ENCODE measurements at places on chromosomes 11 and 22.
A peak's percentile ranks its signal among the peaks of the same experiment; 100 is the strongest.

- no peaks in the 10 kb centered on the region for H3K36me3 ChIP-seq
- H3K4me1 ChIP-seq, result peaks cover 27% of the 10 kb centered on the region
- no peak overlapping the region for H3K27ac ChIP-seq
- no peak overlapping the region for H3K4me3 ChIP-seq
- no peak for DNase-seq
- H3K27me3 ChIP-seq, result peaks cover 3% of the 10 kb centered on the region
These were observed 14.4 kb upstream of the CDC42EP1 start for GRCh38 chr22:37545703-37546436.

GRCh38 chr11:86463120-86463519 lies 88.4 kb downstream of the CCDC81 start:
- no peak for DNase-seq
- H3K36me3 ChIP-seq, result no peaks in the 10 kb centered on the region
- H3K27me3 ChIP-seq, result no peaks in the 10 kb centered on the region
- no peak overlapping the region for H3K27ac ChIP-seq
- H3K4me3 ChIP-seq, result no peak overlapping the region

DNA sequence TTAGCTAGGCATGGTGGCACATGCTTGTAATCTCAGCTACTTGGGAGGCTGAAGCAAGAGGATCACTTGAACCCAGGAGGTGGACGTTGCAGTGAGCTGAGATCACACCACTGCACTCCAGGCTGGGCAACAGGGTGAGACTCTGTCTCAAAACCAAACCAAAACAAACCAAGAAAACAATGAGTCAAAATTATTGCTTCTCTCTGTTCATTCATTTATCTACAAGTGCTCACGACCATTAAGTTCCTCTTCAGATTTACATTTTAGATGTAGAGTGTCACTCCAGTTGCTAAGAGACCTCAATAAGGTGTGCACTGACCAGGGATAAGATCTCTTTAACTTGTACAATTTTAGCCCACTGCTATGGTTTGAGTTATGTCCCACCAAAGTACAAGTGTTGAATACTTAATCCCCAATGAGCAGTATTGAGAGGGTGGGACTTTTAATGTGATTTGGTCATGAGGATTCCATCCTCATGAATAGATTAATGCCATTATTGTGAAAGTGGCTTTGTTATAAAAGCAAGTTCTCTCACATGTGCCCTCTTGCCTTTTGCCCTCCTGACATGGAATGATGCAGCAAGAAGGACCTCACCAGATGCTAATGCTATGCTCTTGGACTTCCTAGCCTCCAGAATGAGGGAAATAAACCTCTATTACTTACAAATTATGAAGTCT lies 7.8 kb downstream of the HNRNPUL2 start:
- H3K4me3 ChIP-seq, result no peak overlapping the region
- no peaks in the 10 kb centered on the region for H3K27me3 ChIP-seq
- H3K36me3 ChIP-seq, result peaks cover 26% of the 10 kb centered on the region
- H3K27ac ChIP-seq, result peak overlapping the region; percentile 88

DNA sequence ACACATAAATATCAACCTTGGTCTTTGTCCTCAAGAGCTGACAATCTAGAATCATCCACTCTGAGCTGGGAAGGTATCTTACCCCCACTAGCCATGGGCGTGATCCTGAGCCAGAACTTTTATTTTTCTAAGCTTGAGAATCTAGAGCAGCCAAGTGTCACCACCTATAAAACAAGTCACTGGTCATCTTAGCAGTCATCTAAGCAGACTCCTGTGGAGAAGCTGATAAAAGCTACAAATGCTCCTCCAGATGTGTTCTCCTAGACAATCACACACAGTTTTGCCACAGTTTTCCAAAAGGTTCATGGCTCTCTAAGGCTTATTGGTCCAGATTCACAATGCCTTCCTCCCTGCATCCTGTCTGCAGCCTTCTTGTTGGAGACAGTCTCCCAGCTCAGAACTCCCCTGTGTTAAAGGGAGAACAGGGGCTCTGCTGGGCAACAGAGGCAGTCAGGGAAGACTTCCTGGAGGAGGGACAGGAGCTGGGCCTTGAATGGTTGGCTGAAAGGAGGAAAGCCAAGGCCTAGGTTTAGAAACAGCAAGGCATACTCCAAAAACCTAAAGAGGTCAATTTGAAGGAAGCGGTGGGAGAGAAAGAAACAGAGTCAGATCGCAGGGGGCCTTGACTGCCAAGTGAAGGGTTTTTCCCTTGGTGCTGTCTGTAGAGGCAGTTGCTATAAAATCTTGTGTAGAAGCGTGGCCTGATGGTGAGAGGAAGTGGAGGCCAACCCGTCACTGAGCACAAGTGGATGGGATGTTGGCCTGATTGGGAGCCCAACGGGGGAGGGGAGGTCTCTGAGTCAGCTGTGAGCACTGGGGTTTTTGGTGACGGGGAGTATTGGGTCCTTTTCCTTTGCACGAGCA lies 42.0 kb downstream of the ALX4 start:
- H3K27me3 ChIP-seq, result no peaks in the 10 kb centered on the region
- no peak overlapping the region for H3K27ac ChIP-seq
- H3K4me1 ChIP-seq, result no peaks in the 10 kb centered on the region
- no peaks in the 10 kb centered on the region for H3K36me3 ChIP-seq

- no peaks in the 10 kb centered on the region for H3K27me3 ChIP-seq
- H3K4me3 ChIP-seq, result no peak overlapping the region
- H3K36me3 ChIP-seq, result no peaks in the 10 kb centered on the region
- no peak overlapping the region for H3K27ac ChIP-seq
- no peaks in the 10 kb centered on the region for H3K4me1 ChIP-seq
- DNase-seq, result no peak
These were observed 99.0 kb downstream of the AMOTL1 start for GRCh38 chr11:94866936-94867795.

DNA sequence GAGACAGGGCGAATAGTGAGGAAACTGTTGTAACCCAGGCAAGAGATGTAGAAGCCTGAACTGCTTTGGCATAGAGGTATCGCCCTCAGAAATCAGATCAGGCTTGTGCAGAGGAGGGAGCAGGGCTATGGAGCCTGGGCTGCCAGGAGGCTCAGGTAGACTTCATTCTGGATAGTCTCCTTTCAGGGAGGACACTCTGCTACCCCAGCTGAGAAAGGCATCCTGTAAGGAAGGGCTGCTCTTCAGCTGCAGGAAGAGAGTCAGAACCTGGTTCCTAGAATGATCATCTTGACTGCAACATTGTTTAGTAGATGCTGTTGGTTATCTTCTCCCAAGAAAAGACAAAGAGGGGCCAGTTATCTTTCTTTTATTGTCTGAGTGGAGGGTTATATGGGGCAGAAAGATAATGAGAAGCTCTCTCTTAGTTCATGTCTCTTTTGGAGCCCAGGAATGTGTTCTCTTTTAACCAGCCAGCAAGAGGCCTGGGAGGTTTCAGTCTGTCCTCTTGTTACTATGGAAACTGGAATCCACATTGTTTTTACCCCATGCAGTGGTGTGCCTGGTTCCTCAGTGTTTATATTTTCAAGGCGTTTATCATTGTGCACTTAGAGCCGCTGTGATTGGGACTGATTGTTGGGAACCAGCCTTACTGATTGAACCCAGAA lies 95.7 kb downstream of the STIM1 start:
- no peaks in the 10 kb centered on the region for H3K27me3 ChIP-seq
- no peak for DNase-seq
- H3K27ac ChIP-seq, result peak overlapping the region; percentile 88
- H3K36me3 ChIP-seq, result peaks cover 26% of the 10 kb centered on the region

DNA sequence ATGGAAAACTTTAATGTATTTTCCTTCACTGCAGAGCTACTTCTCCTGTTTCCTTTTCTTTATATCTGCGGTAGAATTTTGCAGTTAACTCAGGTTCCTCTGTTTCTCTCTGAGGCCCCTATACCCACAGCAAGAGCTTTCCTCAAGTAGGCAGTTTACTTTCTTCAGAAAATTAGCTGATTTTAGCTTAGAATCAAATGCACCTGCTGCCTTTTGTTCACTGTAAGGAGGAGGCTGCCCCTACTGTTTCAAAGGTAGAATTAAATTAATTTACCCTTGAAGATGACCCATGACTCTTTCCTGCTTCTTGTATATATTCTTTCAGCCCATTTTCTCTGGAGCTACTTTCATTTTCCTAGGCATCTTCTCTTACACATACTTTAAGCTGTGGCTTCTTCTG lies 68.7 kb upstream of the GDPD4 start:
- peak overlapping the region; percentile 2 for H3K27ac ChIP-seq
- H3K4me3 ChIP-seq, result no peak overlapping the region
- H3K36me3 ChIP-seq, result peaks cover 6% of the 10 kb centered on the region
- H3K27me3 ChIP-seq, result no peaks in the 10 kb centered on the region

GRCh38 chr11:104946907-104947306 lies 21.5 kb downstream of the CASP4 start:
- no peak overlapping the region for H3K4me3 ChIP-seq
- peaks cover 5% of the 10 kb centered on the region for H3K4me1 ChIP-seq
- H3K36me3 ChIP-seq, result peaks cover 26% of the 10 kb centered on the region
- no peaks in the 10 kb centered on the region for H3K27me3 ChIP-seq

DNA sequence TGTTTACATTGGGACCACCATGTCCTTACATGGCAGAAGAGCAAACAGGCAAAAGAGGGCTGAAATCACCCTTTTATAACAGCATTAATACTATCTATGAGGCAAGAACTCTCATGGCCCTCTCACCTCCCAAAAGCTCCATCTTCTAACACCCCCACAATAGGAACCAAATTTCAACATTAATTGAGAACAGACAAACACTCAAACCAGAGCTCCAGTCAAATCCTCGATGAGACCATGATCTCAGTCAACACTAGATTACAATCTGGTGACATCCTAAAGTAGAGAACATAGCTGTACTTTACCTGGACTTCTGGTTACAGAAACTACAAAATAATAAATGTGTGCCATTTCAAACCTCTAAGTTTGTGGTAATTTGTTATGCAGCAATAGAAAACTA lies 25.1 kb downstream of the OR2AG2 start:
- no peak overlapping the region for H3K4me3 ChIP-seq
- H3K4me1 ChIP-seq, result no peaks in the 10 kb centered on the region
- no peak overlapping the region for H3K27ac ChIP-seq
- no peak for DNase-seq
- no peaks in the 10 kb centered on the region for H3K36me3 ChIP-seq

DNA sequence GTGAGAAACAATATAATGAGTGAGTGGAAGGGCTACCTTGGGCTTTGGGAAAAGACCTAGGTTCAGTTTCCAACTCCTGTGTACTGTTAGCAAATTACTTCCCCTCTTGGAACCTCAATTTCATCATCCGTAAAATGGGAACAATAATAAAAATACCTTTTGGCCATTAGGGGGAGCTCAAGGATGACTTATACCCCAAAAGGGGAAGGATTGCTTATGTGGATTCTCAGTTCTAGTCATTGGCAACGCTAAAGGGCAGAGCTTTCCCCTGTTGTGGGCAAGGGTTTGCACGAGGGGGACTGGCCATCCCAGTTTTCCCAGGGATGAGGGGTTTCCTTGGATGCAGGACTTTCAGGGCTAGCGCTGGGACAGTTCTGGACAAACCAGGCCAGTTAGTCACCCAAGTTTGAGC lies 3.1 kb upstream of the COMMD9 start:
- peak; percentile 37 for DNase-seq
- peaks cover 34% of the 10 kb centered on the region for H3K4me1 ChIP-seq
- peak overlapping the region; percentile 12 for H3K4me3 ChIP-seq
- H3K36me3 ChIP-seq, result no peaks in the 10 kb centered on the region
- H3K27me3 ChIP-seq, result no peaks in the 10 kb centered on the region

DNA sequence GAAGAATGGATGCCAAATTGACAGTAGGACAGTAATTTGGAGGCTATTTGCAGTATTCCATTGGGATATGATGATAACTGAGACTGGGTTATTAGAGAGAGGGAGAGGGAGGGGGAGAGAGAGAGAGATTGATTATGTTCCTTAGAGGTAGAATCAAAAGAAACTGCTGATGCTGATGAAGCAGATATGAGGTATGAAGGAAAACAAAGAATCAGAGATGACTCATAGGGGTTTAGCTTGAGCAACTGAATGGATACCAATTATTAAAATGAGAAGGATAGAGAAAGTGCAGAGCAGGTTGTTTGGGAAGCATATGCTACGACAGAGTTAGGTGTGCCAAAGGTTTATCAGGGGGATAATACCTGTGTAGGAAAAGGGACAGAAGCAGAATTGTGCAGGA lies 12.8 kb upstream of the NUCB2 start:
- no peak for DNase-seq
- no peak overlapping the region for H3K27ac ChIP-seq
- H3K36me3 ChIP-seq, result no peaks in the 10 kb centered on the region
- no peak overlapping the region for H3K4me3 ChIP-seq
- peaks cover 10% of the 10 kb centered on the region for H3K27me3 ChIP-seq

GRCh38 chr11:38948392-38948791 lies 2350.4 kb upstream of the RAG2 start:
- no peaks in the 10 kb centered on the region for H3K27me3 ChIP-seq
- H3K36me3 ChIP-seq, result no peaks in the 10 kb centered on the region
- DNase-seq, result no peak
- no peak overlapping the region for H3K27ac ChIP-seq
- no peak overlapping the region for H3K4me3 ChIP-seq
- no peaks in the 10 kb centered on the region for H3K4me1 ChIP-seq

DNA sequence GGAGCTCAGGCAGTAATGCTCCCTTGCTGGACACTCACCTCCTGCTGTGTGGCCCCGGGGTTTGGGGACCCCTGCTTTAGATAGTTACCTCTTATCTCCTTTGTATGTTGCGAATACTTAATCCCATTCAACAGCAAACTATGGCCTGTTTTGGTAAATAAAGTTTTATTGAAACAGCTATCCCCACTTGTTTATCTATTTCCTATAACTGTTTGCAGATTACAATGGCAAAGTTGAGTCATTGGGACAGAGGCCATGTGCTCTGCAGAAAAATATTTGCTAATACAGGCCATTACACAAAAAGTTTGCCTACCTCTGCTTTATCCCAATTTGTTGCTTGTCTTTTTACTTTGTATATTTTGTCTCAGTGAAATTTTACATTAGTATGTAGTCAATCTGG lies 68.4 kb downstream of the CACNA1I start:
- no peaks in the 10 kb centered on the region for H3K27me3 ChIP-seq
- no peak for DNase-seq
- H3K4me3 ChIP-seq, result no peak overlapping the region
- H3K36me3 ChIP-seq, result no peaks in the 10 kb centered on the region
- no peak overlapping the region for H3K27ac ChIP-seq

- H3K4me1 ChIP-seq, result no peaks in the 10 kb centered on the region
- H3K27me3 ChIP-seq, result peaks cover 78% of the 10 kb centered on the region
- no peak overlapping the region for H3K4me3 ChIP-seq
- H3K27ac ChIP-seq, result no peak overlapping the region
- H3K36me3 ChIP-seq, result no peaks in the 10 kb centered on the region
These were observed 5.8 kb downstream of the IGF2 start for GRCh38 chr11:2133241-2134021.

DNA sequence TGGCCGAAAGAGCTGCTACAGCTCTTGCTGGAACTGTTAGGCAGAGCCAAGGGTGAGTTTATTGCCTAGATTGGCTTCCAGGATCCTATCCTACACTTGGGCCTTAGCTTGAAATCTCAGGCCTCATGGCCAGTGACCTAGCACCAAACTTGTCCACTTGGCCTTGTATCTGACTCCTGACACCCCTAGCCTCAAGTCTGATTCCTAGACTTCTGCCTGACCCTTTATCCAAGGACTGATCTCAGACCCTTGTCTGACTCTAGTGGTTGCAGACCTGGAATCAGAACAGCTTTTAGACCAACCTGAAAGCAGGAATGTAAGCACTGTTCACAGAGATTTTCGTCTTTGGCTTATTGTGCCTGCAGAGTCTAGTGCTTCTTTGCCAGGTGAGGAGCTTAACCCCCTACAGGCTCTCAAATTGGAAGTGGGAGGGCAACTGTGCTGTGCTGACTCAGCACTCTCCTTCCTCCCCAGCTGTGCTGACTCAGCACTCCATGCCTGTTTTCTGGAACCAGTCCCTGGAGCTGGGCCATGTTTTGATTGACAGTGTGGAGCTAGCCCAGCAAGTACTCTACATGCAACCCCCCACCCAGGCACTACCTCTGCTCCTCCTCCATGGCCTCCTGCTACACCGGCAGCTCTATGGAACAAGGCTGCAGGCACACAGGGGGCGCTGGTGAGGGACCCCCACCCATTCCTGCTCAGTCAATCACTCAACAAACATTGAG lies 35.1 kb downstream of the RRP8 start:
- no peak overlapping the region for H3K4me3 ChIP-seq
- H3K27me3 ChIP-seq, result no peaks in the 10 kb centered on the region
- no peaks in the 10 kb centered on the region for H3K4me1 ChIP-seq
- no peak overlapping the region for H3K27ac ChIP-seq
